WERI-Rb-1 (cell line): ENCODE measurements at places on chromosomes 7 and 10.

DNA sequence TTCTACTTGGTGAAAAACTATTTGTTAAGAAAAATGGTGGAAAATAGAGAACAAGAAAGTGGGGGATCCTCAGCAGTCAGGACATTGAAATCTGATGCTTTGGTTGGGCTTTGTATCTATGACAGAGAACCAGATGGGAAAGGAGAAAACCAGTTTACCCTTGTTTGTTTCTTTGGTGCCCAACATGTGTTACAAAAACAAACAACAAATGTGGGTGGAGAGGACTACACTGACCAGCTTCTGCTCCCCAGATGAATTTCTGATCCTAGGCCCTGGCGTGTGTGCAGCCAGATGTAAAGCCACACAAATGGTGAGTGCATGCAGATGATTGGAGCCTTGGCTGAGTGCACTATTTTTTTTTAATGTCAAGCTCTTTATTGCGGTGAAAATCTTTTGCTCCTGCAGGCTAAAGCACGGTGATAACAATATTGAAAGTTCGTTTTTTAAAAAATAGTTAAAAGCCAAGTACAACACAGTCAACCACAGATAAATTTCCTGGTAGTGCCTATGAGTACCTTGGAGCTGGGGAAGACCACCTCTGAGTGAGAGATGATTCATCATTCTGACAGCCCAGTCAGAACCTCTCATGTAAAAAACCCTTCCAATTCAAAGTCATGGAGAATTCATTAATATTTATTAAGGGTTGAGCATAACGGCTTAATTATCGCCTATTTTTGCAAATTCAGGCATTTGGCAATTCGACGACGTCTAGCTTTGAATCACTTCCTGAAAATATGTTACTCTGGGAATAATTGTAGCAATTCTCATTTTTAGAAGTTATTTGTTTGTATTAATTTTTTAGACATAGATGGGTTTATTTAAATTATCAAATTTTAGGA, 163.7 kb downstream of the AGMO start:
- no peak for DNase-seq

GRCh38 chr10:59648711-59649201, 60.9 kb downstream of the SLC16A9 start:
- no peak for DNase-seq

- no peak for DNase-seq
Measured at GRCh38 chr10:8473205-8473604, 418.7 kb downstream of the GATA3 start.

DNA sequence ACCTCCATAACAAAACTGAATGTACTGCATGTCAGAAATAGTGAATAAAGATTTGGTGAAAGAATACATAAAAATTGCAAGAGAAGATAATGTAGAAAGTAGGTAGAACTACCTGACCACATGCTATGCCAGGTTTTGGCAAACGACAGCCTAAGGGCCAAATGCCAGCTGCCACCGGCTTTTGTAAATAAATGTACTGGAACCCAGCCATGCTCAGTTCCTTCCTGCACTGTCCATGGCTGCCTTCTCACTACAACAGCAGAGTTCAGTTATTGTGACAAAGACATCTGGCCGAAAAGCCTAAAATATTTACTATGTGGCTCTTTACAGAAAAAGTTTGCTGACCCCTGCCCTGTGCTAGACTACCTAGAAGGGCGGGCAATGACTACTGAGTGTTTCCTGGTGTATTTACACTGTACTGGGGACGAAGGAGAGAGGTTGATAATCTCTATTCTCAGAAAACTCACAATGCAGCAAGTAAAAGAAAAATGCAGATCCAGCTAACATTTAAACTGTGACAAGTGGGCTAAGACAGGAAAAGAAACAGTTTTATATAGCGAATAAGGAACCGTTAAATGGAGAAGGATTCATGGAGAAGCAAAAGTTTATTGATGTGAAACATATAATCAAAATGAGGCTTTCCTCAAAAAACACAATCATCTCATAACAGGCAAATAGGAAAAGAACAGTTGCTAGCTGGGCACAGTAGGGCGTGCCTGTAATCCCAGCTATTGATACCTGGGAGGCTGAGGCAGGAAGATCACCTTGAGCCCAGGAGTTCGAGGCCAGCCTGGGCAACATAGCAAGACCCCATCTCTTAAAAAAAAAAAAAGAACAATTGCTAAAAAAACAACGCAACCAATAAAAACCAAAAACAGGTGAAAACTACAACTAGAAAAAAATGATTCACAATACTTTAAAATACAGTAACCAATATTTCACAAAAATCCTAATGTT, 13.7 kb downstream of the KIN start:
- DNase-seq = no peak

- no peak for DNase-seq
Measured at GRCh38 chr10:30431435-30431911, 2.5 kb upstream of the MAP3K8 start.

DNA sequence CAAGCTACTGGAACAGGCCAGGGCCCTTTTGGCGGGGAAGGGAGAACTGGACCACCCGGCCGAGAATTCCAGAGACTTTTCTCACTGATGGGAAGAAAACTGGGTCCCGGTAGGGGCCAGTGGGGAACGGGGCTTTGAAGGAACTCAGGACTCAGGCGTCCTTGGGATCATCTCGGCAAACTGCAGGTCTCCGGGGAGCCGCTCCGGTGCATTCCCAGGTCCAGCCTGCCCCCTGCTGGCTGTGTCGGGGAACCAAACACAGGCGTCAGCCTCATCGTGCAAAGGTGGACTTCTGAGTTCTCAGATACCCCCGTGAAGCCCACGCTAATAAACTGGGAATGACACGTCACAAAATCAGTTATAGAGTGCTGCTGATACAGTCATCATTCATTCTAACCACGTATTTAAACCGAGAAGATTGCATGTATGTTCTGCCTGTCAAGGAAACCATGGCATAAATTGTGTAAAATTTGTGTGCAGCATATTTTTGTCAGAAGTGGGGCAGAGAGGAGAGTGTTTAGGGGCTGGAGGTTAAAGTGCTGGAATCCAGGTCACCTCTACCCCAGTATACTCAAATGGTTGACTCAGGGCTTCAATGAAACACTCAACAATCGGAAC, 76.1 kb upstream of the CPXM2 start:
- DNase-seq = peak; percentile 67

GRCh38 chr7:151342102-151342646, 562 bp downstream of the NUB1 start:
- no peak for DNase-seq
